ENCODE measurements at places on chromosomes 7 and 10. TPM values are rescaled to one million over a fixed set of nuclear protein-coding genes. Genes with fewer than 3 reads are reported as not detected.

BICC1 gene
- 46.9 TPM for total RNA-seq

WNT16 gene
- not detected for total RNA-seq

SUGCT gene
- total RNA-seq, result 17.1 TPM

OR13A1 gene
- not detected for total RNA-seq

SPDYE11 gene
- not detected for total RNA-seq

LBX1 gene
- not detected for total RNA-seq

RAB19 gene
- not detected for total RNA-seq

ITIH5 gene
- 16.3 TPM for total RNA-seq

AKR1C4 gene
- not detected for total RNA-seq

FLNC gene
- total RNA-seq, result 56.8 TPM

ODAD2 gene
- 2.0 TPM for total RNA-seq

RP9 gene
- total RNA-seq, result 16.0 TPM

CC2D2B gene
- not detected for total RNA-seq

CCDC3 gene
- total RNA-seq, result 21.3 TPM

CTAGE4 gene
- not detected for total RNA-seq

POU6F2 gene
- total RNA-seq, result not detected

LAMB4 gene
- total RNA-seq, result 0.13 TPM

OR2A25 gene
- not detected for total RNA-seq

ITPRID1 gene
- total RNA-seq, result not detected

FAM25G gene
- not detected for total RNA-seq

C10orf88 gene
- 11.9 TPM for total RNA-seq

RPP30 gene
- total RNA-seq, result 79.0 TPM

SPDYE16 gene
- total RNA-seq, result not detected

ARHGEF35 gene
- not detected for total RNA-seq

GIMAP4 gene
- total RNA-seq, result not detected

ASIC3 gene
- total RNA-seq, result not detected

SLC26A3 gene
- not detected for total RNA-seq

MYO1G gene
- total RNA-seq, result 0.11 TPM

PRRT4 gene
- not detected for total RNA-seq

KIAA1217 gene
- total RNA-seq, result 1.1 TPM

OR6B1 gene
- not detected for total RNA-seq

CCDC172 gene
- total RNA-seq, result not detected

GHRHR gene
- total RNA-seq, result not detected

TRIP6 gene
- 88.0 TPM for total RNA-seq

RTKN2 gene
- 3.3 TPM for total RNA-seq

DKK1 gene
- 46.2 TPM for total RNA-seq

DNAH11 gene
- total RNA-seq, result 13.1 TPM

TMEM184A gene
- total RNA-seq, result 3.2 TPM

PTF1A gene
- not detected for total RNA-seq

MSMB gene
- total RNA-seq, result not detected

TMEM270 gene
- total RNA-seq, result not detected

ZNF425 gene
- total RNA-seq, result 2.5 TPM

CHCHD3 gene
- 198 TPM for total RNA-seq

SLC18A3 gene
- total RNA-seq, result not detected

HACD1 gene
- total RNA-seq, result 139 TPM

GBX1 gene
- total RNA-seq, result not detected

ZNF467 gene
- not detected for total RNA-seq

LRRN3 gene
- not detected for total RNA-seq

MMP21 gene
- not detected for total RNA-seq

CDCA7L gene
- 39.9 TPM for total RNA-seq

AMPH gene
- total RNA-seq, result not detected

MGMT gene
- total RNA-seq, result 9.4 TPM

CALML3 gene
- total RNA-seq, result not detected

PPP1R3A gene
- not detected for total RNA-seq

DOCK4 gene
- total RNA-seq, result 1.5 TPM

SEMA3A gene
- 29.2 TPM for total RNA-seq

CPN1 gene
- total RNA-seq, result not detected

PTCD1 gene
- 2.2 TPM for total RNA-seq

COL1A2 gene
- total RNA-seq, result 4,473 TPM
